Naive B cell (primary cell): ENCODE measurements at places on chromosomes 13 and 19.

DNA sequence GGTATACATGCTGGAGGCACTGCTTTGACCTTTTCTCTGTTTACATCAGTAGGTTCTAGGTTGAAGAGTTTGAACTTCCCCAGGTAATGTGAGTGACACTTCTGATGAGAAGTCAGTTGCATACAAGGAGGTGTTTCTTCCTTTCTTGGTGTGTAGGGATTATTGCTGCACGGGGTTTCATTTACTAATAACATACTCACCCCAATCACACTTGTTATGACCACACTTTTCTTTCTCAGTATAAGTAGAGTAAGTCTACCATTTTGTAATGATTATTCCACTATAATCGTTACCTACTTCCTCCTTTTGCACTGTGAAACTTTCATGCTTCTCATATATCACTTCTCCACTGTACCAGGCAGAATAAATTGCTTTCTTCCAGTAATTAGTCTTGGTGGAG is 138.0 kb downstream of the TNFSF13B start:
- H3K4me3 ChIP-seq: no peak overlapping the region
- H3K4me1 ChIP-seq: no peaks in the 10 kb centered on the region
- H3K27me3 ChIP-seq: no peaks in the 10 kb centered on the region
- H3K36me3 ChIP-seq: no peaks in the 10 kb centered on the region

DNA sequence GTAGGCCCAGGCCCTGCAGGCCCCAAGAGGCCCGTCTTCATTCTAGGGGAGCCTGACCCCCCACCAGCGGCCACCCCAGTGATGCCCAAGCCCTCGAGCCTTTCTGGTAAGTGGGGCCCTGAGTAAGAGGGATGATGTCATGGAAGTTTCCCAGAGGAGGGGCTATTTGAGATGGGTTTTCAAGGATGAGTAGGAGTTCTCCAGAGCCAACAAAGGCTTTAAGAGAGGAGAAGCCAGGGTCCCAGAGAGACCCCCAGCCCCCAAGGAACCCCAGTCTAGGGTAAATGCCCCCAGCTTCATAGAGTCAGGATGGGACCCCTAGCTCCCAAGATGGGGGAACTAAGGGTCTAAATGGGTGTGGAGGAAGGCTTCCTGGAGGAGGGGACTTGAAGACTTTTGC is 9.1 kb upstream of the PIK3R2 start:
- H3K27me3 ChIP-seq: no peaks in the 10 kb centered on the region
- H3K36me3 ChIP-seq: peaks cover 5% of the 10 kb centered on the region
- H3K4me1 ChIP-seq: peaks cover 5% of the 10 kb centered on the region
- no peak overlapping the region for H3K27ac ChIP-seq
- DNase-seq: no peak

- H3K27me3 ChIP-seq: no peaks in the 10 kb centered on the region
- peaks cover 27% of the 10 kb centered on the region for H3K36me3 ChIP-seq
- H3K4me3 ChIP-seq: peak overlapping the region; percentile 54
- H3K27ac ChIP-seq: peak overlapping the region; percentile 71
- peaks cover 26% of the 10 kb centered on the region for H3K4me1 ChIP-seq
Observed at GRCh38 chr19:48121909-48122371, 11.3 kb upstream of the PLA2G4C start.

GRCh38 chr19:48174445-48175030 is 4.1 kb downstream of the ZSWIM9 start:
- peaks cover 9% of the 10 kb centered on the region for H3K36me3 ChIP-seq
- peak overlapping the region; percentile 30 for H3K27ac ChIP-seq
- no peak for DNase-seq
- H3K4me1 ChIP-seq: peaks cover 13% of the 10 kb centered on the region
- no peaks in the 10 kb centered on the region for H3K27me3 ChIP-seq
- no peak overlapping the region for H3K4me3 ChIP-seq

- peak overlapping the region; percentile 90 for H3K27ac ChIP-seq
- peak overlapping the region; percentile 92 for H3K4me3 ChIP-seq
- H3K27me3 ChIP-seq: no peaks in the 10 kb centered on the region
- no peaks in the 10 kb centered on the region for H3K36me3 ChIP-seq
- H3K4me1 ChIP-seq: peaks cover 16% of the 10 kb centered on the region
- no peak for DNase-seq
Observed at GRCh38 chr13:20566468-20566897, 474 bp upstream of the IFT88 start.

- H3K27ac ChIP-seq: no peak overlapping the region
- H3K4me3 ChIP-seq: no peak overlapping the region
- H3K27me3 ChIP-seq: no peaks in the 10 kb centered on the region
- H3K4me1 ChIP-seq: peaks cover 26% of the 10 kb centered on the region
- no peaks in the 10 kb centered on the region for H3K36me3 ChIP-seq
- DNase-seq: peak; percentile 14
Observed at GRCh38 chr19:5001615-5002014, 32.7 kb downstream of the KDM4B start.

DNA sequence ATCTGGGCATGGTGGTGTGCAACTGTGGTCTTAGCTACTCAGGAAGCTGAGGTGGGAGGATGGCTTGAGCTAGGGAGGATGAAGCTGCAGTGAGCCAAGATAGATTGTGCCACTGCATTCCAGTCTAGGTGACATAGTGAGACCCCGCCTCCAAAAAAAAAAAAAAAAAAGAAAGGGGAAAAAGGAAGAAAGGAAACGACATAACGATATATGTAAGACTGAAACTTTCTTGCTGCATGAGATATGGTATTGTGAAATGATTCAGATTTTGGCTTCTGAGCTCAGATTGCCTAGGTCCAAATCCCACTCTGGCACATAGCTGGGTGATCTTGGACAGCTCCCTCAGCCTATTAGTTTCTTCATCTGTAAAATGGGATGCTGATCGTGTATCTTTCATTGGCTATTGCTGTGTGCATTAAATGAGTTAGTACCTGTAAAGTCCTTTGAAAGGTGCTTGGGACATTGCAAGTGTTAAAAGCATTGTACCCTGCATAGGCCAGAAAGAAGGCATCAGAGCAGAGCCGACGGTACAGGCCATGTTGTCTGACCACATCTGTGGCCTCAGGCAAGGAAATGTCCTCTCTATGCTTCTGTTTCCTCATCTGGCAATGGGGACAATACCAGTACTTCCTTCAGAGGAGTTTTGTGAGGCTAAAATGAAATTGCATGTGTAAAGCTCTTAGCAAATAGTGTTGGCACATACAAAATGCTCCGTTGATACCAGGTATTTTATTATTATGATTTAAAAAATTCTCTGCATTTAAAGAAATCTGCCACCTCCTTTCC is 32.6 kb upstream of the SLC46A3 start:
- DNase-seq: no peak
- no peaks in the 10 kb centered on the region for H3K36me3 ChIP-seq
- peaks cover 7% of the 10 kb centered on the region for H3K4me1 ChIP-seq
- no peak overlapping the region for H3K4me3 ChIP-seq
- H3K27ac ChIP-seq: no peak overlapping the region

DNA sequence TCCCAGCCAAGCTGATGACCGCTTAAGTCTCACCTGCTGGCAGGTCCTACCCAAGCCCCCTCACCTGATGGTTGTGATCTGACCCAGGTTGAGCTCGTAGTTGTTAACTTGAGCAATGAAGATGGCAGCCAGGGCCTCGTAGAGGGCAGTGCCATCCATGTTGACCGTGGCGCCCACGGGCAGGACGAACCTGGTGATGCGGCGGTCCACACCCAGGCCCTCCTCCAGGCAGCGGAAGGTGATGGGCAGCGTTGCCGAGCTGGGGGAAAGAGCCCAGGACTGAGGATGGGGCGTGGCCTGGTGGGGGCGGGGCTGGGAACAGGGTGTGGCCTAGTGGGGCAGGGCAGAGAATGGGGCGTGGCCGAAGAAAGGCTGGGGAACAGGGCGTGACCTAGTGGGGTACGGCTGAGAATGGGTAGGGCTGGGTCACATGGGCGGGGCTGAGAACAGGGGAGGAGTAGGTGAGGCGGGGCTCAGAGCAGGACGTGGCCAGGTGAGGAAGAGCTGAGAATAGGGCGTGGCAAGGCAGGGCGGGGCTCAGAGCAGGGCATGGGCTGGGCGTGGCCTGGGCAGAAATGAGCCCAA is 12.9 kb downstream of the OR7C2 start:
- H3K4me1 ChIP-seq: no peaks in the 10 kb centered on the region
- H3K27me3 ChIP-seq: peaks cover 27% of the 10 kb centered on the region
- no peak for DNase-seq
- no peak overlapping the region for H3K4me3 ChIP-seq
- no peak overlapping the region for H3K27ac ChIP-seq

DNA sequence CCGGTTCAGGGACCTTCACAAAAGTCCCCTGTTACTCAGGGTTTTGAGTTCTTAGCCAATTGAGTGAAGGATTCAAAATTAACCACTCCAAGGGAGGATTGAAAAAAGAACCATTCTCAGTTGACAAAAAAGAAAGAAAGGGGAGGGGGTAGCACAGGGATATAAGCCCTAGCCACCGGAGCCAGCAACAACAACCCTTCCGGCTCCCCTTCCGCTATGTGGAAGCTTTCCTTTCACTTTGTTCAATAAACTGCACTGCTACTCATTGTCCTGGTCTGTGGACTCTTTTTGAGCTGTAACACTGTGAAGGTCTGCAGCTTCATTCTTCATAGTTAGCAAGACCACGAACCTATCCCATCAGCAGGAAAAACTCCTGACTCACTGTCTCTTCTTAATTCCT is 1488.1 kb upstream of the PRR20A start:
- no peak overlapping the region for H3K4me3 ChIP-seq
- DNase-seq: no peak
- no peaks in the 10 kb centered on the region for H3K4me1 ChIP-seq
- H3K27ac ChIP-seq: no peak overlapping the region

DNA sequence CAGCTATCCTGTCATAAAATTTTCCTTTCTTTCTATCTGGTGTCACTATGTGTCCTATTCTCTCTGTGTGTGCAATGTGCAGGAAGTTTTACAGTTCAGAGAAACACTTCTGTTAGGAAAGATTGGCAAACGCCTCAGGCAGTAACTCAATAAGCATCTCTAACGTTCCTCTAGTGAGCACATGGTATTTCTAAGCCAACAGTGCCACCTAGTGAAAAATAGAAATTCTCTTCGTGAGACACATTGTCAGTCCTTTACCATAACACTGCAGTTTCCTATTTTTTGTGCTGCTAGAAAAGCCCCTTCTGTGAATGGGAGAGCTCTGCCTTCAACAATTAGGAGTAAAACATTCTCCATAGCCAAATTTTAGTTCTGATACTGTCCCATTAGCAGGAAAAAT is 50.7 kb downstream of the ZNF723 start:
- no peaks in the 10 kb centered on the region for H3K4me1 ChIP-seq
- no peaks in the 10 kb centered on the region for H3K36me3 ChIP-seq
- H3K27me3 ChIP-seq: no peaks in the 10 kb centered on the region
- H3K4me3 ChIP-seq: no peak overlapping the region
- DNase-seq: no peak

DNA sequence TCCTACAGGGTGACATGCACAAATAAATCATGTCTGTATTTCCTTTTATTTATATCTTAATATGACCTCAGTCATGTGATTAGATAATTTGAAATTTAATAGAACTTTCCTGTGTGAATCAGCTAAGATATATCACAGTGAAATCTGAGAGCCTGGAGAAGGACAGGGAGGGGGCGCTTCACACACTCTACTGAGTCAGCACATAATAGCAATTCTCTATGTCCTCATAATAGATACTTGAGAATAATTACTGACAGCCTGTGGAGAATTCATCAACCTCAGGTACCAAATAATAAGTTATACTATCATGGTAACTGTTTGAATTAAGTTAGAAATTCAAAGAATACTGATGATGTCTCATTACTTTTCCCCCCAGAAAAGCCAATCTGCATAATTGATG is 98.0 kb upstream of the SLC10A2 start:
- no peak overlapping the region for H3K27ac ChIP-seq
- no peaks in the 10 kb centered on the region for H3K4me1 ChIP-seq
- no peaks in the 10 kb centered on the region for H3K36me3 ChIP-seq
- H3K4me3 ChIP-seq: no peak overlapping the region
- H3K27me3 ChIP-seq: peaks cover 3% of the 10 kb centered on the region
- DNase-seq: no peak

- no peaks in the 10 kb centered on the region for H3K27me3 ChIP-seq
- peaks cover 56% of the 10 kb centered on the region for H3K4me1 ChIP-seq
- no peak overlapping the region for H3K27ac ChIP-seq
Observed at GRCh38 chr19:5957170-5957569, 20.8 kb downstream of the RANBP3 start.

DNA sequence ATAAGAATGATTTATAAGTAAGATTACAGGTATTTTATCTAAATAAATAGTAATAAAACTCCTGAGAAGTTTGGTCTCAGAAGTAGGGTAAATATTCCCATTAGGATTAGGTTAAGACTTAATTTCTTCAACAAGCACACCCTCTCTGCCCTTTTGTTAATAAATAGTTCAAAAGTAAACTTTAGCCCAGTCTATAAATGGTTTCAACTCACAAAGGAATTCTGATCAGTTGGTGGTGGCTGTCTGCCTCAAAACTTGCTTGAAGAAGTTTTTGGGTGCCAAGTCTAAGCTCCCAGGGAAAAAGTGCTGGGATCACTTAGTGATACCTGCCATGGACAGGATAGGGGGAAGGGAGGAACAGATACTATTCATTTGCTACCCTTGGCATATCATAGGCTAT is 22.9 kb downstream of the MBNL2 start:
- H3K27me3 ChIP-seq: no peaks in the 10 kb centered on the region
- no peaks in the 10 kb centered on the region for H3K36me3 ChIP-seq
- no peak overlapping the region for H3K4me3 ChIP-seq
- H3K27ac ChIP-seq: no peak overlapping the region

- peak overlapping the region; percentile 62 for H3K4me3 ChIP-seq
- no peaks in the 10 kb centered on the region for H3K27me3 ChIP-seq
- DNase-seq: peak; percentile 32
- peaks cover 87% of the 10 kb centered on the region for H3K4me1 ChIP-seq
- H3K27ac ChIP-seq: peak overlapping the region; percentile 95
Observed at GRCh38 chr13:46577696-46578589, 25.0 kb downstream of the LRCH1 start.

GRCh38 chr13:49802426-49802825 is 9.9 kb upstream of the KPNA3 start:
- no peaks in the 10 kb centered on the region for H3K4me1 ChIP-seq
- no peak overlapping the region for H3K27ac ChIP-seq
- H3K36me3 ChIP-seq: no peaks in the 10 kb centered on the region
- peaks cover 12% of the 10 kb centered on the region for H3K27me3 ChIP-seq
- H3K4me3 ChIP-seq: no peak overlapping the region

- H3K36me3 ChIP-seq: no peaks in the 10 kb centered on the region
- no peak overlapping the region for H3K4me3 ChIP-seq
- H3K27me3 ChIP-seq: peaks cover 19% of the 10 kb centered on the region
Observed at GRCh38 chr19:8138201-8138600, 11.2 kb downstream of the FBN3 start.

- H3K4me3 ChIP-seq: peak overlapping the region; percentile 90
- H3K4me1 ChIP-seq: peaks cover 53% of the 10 kb centered on the region
- H3K36me3 ChIP-seq: peaks cover 47% of the 10 kb centered on the region
- H3K27me3 ChIP-seq: no peaks in the 10 kb centered on the region
- no peak for DNase-seq
Observed at GRCh38 chr13:48320399-48320790, 16.8 kb downstream of the RB1 start.
